ENCODE measurements at places on chromosomes 4 and X. TPM values are rescaled to one million over a fixed set of nuclear protein-coding genes. Genes with fewer than 3 reads are reported as not detected.

GRCh38 chr4:182144626-182145333 is 98.4 kb upstream of the TENM3 start:
- DNase-seq, result no peak

DNA sequence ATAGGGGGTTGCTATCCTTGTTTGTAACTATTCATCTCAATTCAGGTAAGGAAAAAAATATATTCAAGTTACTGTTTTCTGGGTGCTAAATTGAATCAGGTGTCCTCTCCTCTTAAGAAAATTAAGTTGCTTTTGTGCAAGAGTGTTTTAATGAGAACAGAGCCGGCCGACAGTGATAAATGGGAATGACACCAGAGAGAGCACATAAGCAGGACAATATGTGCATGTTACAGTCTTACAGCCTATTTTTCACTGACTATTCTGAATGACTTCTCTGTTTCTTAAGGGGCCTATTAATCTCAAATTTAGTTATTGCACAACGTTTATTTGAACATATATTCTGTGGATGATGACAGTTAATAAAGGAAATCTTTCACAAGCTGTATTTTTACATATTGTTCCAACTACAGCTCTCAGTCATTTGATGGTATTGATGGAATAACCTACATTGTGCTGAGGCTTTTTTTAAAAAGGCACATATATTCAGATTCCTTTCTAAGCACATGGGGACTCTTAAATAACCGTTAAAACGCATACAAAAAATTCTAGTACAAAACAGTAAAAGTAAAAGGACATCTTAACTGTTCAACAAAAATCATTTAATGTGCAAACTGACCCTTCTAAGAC is 68.4 kb downstream of the SLC10A7 start:
- DNase-seq, result no peak

- peak; percentile 87 for DNase-seq
Observed at GRCh38 chrX:44580466-44580865, 37.8 kb upstream of the FUNDC1 start.

GRCh38 chr4:26213317-26213716 is 107.5 kb upstream of the RBPJ start:
- no peak for DNase-seq

- DNase-seq, result no peak
Observed at GRCh38 chr4:56995525-56995924, 16.8 kb downstream of the POLR2B start.

Gene NKX3-2
- under 0.01 TPM for total RNA-seq

DNA sequence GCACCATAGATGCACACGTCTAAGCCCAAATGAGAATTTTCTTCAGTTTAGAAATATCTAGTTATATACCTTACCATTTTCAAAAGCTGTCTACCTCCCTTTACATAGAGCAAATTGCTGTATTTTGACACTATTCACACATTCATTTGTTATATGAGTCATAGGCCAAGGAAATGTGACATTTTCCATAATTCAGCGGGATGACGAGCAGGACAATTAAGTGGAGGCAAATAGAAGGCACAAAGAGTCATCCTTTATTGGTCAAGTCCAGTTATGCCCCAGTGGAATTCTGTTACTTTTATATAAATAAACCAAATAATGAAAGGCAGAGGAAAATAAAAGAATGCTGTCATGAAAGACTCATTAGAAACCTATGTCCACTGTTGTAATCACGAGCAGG is 27.9 kb downstream of the FGF13 start:
- no peak for DNase-seq

Measured in bronchial epithelial cell (primary cell).